ENCODE measurements at places on chromosomes 5 and 9. TPM values are rescaled to one million over a fixed set of nuclear protein-coding genes. Genes with fewer than 3 reads are reported as not detected.

MEIKIN gene
- total RNA-seq: not detected

SPINK4 gene
- total RNA-seq: not detected

GADD45G gene
- not detected for total RNA-seq

GPR21 gene
- total RNA-seq: 0.65 TPM

DMRT3 gene
- total RNA-seq: not detected

FOXD4 gene
- total RNA-seq: not detected

- no peaks in the 10 kb centered on the region for H3K36me3 ChIP-seq
- DNase-seq: no peak
- no peak overlapping the region for H3K27ac ChIP-seq
- H3K4me1 ChIP-seq: no peaks in the 10 kb centered on the region
Observed at GRCh38 chr9:14819183-14819582, 91.0 kb downstream of the FREM1 start.

DNA sequence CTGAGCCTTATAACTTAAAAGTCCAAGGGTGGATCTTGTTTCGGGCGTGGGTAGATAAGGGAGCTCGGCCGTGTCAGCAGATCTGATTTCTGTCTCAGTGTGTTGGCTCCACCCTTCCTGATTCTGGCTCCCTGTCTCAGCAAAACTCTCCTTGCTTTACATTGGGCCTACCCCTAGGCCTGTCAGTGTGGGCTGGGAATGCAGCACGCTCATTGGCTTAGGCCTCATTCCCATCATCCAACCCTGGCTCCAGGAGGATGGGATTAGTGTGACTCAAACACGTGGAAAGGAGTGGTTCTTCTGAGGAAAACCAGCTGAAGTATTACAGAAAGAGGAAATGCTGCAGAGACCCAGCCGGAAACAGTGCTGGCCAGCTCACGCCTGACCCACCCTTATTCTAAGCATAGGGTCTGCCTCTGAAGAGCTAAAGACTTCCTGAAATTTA lies 59.9 kb downstream of the ZFAND5 start:
- peak; percentile 92 for DNase-seq
- H3K27me3 ChIP-seq: no peaks in the 10 kb centered on the region
- H3K4me1 ChIP-seq: peaks cover 5% of the 10 kb centered on the region
- peak overlapping the region; percentile 83 for H3K27ac ChIP-seq

DNA sequence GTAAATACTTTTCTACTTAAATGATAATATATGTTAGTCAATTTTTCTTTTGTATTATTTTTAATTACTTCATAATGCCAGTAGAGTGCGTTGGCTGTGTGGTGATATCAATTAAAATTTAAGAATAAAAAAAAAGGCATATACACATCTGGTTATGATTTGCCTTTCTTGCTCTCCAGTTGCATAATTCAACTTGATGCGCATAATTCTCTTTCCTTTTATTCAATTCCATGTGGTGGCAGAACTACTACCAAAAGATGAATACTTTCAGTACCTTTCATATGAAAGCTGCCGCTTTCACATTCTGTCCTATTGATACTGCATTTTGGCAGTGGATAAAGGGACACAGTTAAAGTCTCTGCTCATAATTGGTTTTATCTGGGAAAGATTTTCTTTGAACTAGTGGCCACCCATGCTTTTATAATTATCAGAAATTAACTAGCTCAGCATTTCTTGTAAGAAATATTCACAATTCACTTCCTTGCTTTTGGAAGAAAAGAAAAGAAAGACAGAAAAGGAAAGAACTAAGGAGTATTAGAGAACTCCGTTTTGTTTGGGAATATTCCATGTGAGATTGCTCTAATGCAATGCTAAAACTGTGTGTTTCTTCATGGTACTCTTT lies 12.3 kb upstream of the ADGRV1 start:
- H3K4me3 ChIP-seq: no peak overlapping the region
- no peaks in the 10 kb centered on the region for H3K36me3 ChIP-seq
- peaks cover 30% of the 10 kb centered on the region for H3K27me3 ChIP-seq
- peak; percentile 28 for DNase-seq
- H3K4me1 ChIP-seq: no peaks in the 10 kb centered on the region
- no peak overlapping the region for H3K27ac ChIP-seq

DNA sequence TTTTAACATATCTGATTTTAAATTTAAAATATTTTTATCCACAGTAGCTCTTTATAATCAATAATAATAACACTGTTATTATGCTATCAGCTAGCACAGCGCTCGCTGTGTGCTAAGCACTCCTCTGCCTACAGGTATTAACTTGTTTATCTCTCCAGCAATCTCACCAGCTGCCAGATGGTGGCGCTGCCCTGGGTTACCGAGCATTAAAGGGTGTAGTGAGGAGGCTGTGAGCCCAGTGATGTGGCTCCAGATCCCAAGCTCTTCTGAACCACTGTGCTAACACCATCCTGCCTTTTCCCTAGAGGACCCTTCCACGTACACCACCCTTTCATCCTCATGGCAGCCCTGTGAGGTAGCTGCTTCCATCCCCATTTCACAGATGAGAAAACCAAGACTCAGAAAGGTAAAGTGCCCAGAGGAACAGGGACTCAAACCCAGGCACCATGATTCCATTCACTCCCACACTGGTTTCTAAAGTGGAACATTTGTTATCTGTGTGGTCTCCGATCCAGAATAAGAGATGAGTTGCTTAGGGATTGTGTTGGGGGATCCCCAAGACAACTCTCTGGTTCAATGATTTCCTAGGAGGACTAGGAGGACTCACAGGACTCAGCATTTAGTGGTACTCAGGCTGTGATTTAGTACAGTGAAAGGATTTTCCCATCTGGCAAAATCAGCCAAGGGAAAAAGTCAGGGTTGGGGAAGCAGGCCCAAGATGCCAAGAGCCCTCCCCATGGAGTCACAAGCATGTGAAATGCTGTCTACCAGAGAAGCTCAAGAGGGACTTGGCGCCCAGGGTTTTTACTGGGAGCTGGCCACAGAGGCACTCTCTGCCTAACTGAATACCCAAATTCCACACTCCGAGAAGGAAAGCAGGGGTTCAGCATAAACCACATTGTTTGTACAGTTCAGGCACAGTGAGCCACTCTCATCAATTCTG lies 7.0 kb downstream of the IGFBPL1 start:
- no peak overlapping the region for H3K4me3 ChIP-seq
- no peaks in the 10 kb centered on the region for H3K36me3 ChIP-seq
- no peaks in the 10 kb centered on the region for H3K4me1 ChIP-seq
- H3K27me3 ChIP-seq: peaks cover 38% of the 10 kb centered on the region

DNA sequence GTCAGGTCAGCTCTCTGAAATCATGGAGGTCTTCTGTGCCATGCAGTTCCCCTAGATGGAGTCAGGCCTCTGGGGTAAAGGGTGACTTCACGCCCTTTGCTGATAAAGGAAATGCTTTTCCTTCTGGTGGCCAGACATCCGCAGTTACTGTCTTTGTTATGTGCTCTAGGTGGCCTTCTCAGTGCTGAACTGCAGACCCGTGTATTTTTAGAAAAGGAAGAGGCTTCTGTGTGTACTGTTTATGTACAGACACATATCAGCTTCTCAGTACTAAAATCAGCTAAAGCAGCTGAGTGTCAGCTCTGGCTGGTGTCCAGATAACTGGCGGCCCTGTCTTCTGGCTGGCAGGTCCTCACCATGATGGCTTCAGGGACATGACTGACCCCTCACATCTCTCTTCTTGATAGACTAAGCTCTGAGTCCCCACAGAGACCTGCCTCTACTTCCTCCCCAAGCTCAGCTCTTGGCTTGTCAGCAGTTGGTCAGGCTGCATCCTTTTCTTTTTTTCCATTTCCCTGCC lies 75.3 kb downstream of the ARHGAP26 start:
- no peak overlapping the region for H3K4me3 ChIP-seq
- peaks cover 24% of the 10 kb centered on the region for H3K4me1 ChIP-seq
- H3K36me3 ChIP-seq: no peaks in the 10 kb centered on the region

GRCh38 chr9:124062172-124062571 lies 50.6 kb downstream of the LHX2 start:
- no peak overlapping the region for H3K4me3 ChIP-seq
- H3K27me3 ChIP-seq: peaks cover 69% of the 10 kb centered on the region
- no peaks in the 10 kb centered on the region for H3K36me3 ChIP-seq
- H3K4me1 ChIP-seq: no peaks in the 10 kb centered on the region
- no peak overlapping the region for H3K27ac ChIP-seq

DNA sequence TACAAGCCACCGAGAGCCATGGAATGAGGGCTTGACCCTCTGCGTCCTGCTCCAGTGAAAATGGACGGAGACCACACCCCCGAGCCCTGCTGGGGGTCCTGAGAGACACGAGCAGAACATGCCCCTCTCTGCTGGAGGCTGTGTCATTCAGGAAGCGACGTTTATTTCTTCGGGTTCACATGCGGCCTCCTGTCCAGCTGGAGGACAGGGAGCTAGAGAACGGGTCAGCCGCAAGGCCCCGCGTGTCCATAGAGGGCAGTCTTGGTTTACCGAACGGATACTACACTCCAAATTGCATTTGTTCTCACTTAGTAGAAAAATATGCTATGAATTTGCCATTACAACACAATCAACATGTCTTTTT lies 36.1 kb downstream of the MRPL36 start:
- no peaks in the 10 kb centered on the region for H3K4me1 ChIP-seq
- peak; percentile 85 for DNase-seq
- H3K27me3 ChIP-seq: peaks cover 17% of the 10 kb centered on the region
- H3K27ac ChIP-seq: no peak overlapping the region
- H3K4me3 ChIP-seq: peak overlapping the region; percentile 58
- H3K36me3 ChIP-seq: no peaks in the 10 kb centered on the region

- H3K27ac ChIP-seq: no peak overlapping the region
- DNase-seq: no peak
- no peak overlapping the region for H3K4me3 ChIP-seq
- no peaks in the 10 kb centered on the region for H3K36me3 ChIP-seq
Observed at GRCh38 chr5:128669803-128670202, 131.8 kb upstream of the FBN2 start.

DNA sequence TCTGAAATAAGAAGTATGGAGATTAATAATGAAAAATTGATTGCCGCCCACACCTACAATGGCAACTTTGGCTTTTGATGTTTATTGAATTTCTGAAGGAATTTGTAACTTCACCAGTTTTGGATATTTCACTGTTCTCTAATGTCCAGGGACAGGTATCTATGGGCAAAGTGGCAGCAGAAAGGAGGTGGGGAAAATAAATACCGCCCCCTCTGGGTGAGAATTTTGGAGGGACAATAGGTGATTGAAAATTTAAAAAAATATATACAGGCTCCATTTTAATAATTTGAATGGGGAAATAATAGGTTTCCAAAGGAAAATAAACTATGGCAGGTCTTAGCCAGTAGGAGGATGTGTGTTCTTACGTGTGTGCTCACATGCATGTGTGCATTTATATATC lies 1.3 kb downstream of the SCGB3A2 start:
- 0 out of 2 replicates have a peak, but pooled peaks cover 3% of the 10 kb centered on the region for H3K27me3 ChIP-seq
- no peaks in the 10 kb centered on the region for H3K36me3 ChIP-seq
- no peak overlapping the region for H3K27ac ChIP-seq
- H3K4me3 ChIP-seq: no peak overlapping the region
- DNase-seq: no peak
- no peaks in the 10 kb centered on the region for H3K4me1 ChIP-seq

- H3K4me1 ChIP-seq: peaks cover 74% of the 10 kb centered on the region
- H3K4me3 ChIP-seq: no peak overlapping the region
Observed at GRCh38 chr5:72163349-72163983, 56.2 kb downstream of the MAP1B start.

DNA sequence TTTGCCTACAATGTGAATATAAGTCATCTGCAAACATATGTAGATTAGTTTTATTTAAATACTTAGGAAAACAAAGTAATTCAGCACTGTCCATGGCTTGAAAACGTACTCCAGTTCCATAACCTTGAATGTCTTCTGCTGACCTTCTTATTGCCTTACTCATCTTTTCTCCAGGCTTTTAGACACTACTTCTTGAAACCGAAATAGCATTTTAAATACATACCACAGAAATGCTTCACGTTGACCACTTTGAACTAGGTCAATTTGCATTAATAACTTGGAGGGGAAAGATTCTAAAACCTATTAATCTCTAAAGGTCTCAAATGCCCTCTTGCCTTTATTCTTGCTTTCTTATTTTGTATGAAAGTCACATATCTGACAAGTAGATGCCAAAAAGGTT lies 995.4 kb upstream of the ACO1 start:
- no peak for DNase-seq
- no peaks in the 10 kb centered on the region for H3K36me3 ChIP-seq
- no peaks in the 10 kb centered on the region for H3K4me1 ChIP-seq
- no peak overlapping the region for H3K27ac ChIP-seq

DNA sequence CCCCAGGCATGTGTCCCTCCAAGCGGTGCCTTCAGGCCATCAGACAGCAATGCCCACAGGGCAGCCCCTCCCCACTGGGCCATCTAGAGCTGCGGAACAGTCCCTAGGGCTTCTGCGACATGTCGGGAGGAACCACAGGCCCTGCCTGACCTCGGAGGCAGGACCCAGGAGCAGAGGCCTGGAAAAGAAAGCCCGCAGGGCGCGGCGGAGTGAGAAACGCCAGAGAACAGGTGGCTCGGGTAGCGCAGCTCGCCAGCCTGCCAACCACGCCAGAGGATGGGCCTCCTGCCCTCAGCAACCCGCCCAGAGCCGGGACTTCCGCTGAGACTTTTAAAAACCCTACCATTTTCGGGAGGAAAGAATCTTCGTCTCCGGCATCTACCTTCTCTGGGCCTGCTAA lies 715 bp downstream of the LCN8 start:
- no peak for DNase-seq
- no peaks in the 10 kb centered on the region for H3K4me1 ChIP-seq
- H3K27me3 ChIP-seq: no peaks in the 10 kb centered on the region
- no peak overlapping the region for H3K27ac ChIP-seq
- no peaks in the 10 kb centered on the region for H3K36me3 ChIP-seq
